Stimulated activated naive CD8-positive, alpha-beta T cell treated with anti-CD3 and anti-CD28 coated beads, Interleukin-15, Interleukin-2, amounts not matched to agents 100 U/mL and 50 U/mL, for 24 hours (primary cell): ENCODE measurements at places on chromosomes 11 and 22.

- peak; percentile 48 for DNase-seq
These were observed 3.1 kb upstream of the SH3BP1 start for GRCh38 chr22:37636186-37636948.

- DNase-seq: no peak
These were observed 33.8 kb downstream of the TXN2 start for GRCh38 chr22:36447632-36448031.

DNA sequence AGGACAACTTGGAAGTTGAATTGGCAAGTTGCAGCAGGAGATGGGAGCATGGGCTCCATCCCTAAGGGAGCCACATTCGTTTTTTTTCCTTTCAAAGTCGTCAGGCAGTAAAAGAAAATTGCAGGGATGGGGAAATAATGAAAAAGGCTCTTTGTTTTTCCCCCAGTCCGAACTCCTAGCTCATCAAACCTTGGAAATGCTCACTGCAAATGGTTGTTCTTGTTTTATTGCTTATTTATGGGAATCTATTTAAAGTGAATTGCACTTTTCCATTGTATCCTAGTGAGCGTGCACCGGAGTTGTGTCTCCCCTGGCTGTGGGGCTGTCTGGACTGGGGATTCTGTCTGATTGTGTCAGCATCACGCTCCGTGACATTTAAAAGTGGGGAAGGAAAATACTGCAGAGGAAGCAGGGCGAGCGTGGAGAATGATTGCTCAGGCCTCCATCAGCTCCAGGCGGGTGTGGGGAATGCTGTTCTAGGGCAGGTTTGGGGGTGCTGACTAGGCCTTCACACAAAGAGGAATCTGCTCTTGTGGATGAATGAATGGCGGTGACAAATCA, 306.4 kb downstream of the KIRREL3 start:
- no peak for DNase-seq

- DNase-seq: no peak
These were observed 3.5 kb upstream of the AMPD3 start for GRCh38 chr11:10451426-10452116.

DNA sequence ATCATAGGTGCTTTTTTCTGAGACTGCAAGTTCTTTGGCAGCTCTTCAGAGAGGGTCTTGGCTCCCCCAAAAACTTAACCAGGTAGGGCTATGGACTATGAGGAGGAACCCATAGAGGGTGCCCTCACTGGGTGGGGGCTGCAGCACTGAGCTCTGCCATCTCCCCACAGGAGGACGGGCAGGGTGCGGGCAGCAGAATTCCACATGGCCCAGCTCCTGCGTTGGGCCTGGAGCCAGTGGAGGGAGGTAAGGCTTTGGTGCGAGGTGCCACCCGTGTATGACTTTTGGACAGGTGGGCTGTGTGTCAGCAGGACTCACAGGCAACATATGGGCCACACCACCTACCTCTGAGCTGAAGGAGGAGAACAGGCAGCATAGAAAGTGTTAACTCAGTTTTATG, 58.4 kb downstream of the PISD start:
- no peak for DNase-seq

- no peak for DNase-seq
These were observed 32.4 kb downstream of the TTC28 start for GRCh38 chr22:28647216-28647615.

DNA sequence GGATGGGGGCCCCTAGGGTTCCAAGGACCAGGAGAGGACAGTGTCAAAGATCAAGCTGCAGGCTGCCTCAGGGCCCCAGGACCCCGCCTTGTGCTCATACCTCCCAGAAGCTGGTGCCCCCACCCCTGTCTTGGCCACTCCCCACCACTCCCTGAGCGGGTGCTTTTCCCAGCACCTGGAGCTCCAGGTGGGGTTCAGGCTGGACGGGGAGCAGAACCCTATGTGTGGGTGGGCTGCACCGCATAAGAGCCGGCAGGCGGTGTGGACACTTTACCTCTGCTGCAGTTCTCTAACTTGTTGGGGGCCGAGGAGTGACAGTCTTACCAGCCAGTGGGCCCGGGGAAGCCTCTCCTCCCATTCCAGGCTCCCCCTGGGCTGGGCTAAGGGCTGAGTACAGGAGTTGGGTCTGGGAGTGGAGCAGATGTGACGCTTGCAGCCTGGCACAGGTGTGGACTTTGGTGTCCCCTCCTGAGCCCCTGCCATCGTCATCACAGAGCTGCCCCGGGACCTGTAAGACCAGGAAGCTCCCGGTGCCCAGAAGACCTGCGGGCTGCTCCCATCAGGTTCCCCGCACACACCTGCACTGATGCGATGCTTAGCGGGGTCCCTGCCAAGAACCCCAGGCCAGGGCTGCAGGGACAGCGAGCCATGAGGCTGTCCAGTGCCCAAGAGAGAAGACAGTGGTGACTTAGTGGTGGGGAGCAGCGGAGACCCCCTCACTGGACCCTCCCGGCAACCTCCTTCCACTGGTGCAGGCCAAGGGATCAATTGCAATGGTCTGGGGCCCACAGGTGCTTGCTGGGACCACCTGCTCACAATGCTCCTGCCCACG, 674.5 kb downstream of the BRD1 start:
- DNase-seq: no peak

- DNase-seq: no peak
These were observed 22.9 kb upstream of the CHRM4 start for GRCh38 chr11:46414466-46414796.

GRCh38 chr22:45376009-45376408, 37.4 kb downstream of the SMC1B start:
- DNase-seq: no peak
